ENCODE measurements at places on chromosomes 7 and 10.

- H3K4me1 ChIP-seq: no peaks in the 10 kb centered on the region
- no peak for DNase-seq
- no peak overlapping the region for H3K4me3 ChIP-seq
- no peaks in the 10 kb centered on the region for H3K36me3 ChIP-seq
Observed at GRCh38 chr7:23333671-23334246, 34.6 kb downstream of the MALSU1 start.

- H3K27me3 ChIP-seq: peaks cover 36% of the 10 kb centered on the region
- peak within 1 kb of the TSS; percentile 57 for H3K4me3 ChIP-seq
- DNase-seq: peak; percentile 8
- no peaks in the 10 kb centered on the region for H3K36me3 ChIP-seq
- no peak within 1 kb of the TSS for H3K27ac ChIP-seq
Observed at GRCh38 chr10:48604991-48605508, at the start of gene ARHGAP22. TSS of gene ARHGAP22 (minus strand) at chr10:48605073. CDS start at chr10:48604796, 277 bp downstream.

GRCh38 chr7:3056234-3057065, 12.8 kb upstream of the CARD11 start:
- H3K4me3 ChIP-seq: no peak overlapping the region
- H3K27me3 ChIP-seq: no peaks in the 10 kb centered on the region
- H3K4me1 ChIP-seq: peaks cover 21% of the 10 kb centered on the region
- H3K36me3 ChIP-seq: peaks cover 6% of the 10 kb centered on the region

DNA sequence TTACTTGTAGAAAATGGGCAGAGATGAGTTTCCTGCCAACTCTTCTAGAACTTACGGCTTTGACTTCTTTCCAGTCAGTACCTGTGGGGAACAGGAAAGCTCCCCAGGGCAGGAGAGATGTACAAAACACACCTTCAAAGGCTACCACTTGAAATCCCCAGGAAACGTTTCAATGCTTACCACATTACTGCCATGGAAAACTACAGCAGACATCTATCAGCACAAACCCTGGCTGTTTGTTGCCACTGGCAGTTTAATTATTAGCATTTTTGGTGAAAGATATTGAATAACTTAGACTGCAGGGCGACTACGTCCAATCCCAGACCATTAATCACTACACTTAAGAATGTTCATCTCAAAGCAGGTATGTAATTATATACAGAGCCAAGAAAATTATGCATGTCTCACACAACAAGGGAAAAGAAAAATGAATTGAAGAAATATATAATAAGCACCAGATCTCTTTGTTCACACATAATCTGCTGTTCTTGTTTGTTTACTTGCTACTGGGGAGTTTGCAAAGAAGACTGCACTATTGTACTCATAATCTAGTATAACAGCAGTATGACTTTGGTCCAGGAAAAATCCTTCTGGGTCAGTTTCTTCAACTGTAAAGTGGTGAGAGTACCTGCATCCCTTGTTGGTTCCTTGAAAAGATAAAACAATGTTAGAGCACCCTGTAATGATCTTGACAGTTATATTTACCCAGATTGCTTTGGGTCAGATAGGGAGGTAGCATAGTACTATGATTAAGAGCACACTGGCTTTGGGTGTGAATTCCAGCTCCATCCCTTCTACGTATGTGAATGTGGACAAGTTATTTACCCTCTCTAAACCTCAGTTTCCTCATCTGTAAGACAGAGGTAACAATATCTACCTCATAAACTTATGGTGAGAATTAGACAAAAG, 138.3 kb downstream of the DOCK4 start:
- H3K27me3 ChIP-seq: peaks cover 2% of the 10 kb centered on the region
- DNase-seq: no peak
- no peak overlapping the region for H3K4me3 ChIP-seq
- no peak overlapping the region for H3K27ac ChIP-seq
- no peaks in the 10 kb centered on the region for H3K36me3 ChIP-seq
- no peaks in the 10 kb centered on the region for H3K4me1 ChIP-seq

DNA sequence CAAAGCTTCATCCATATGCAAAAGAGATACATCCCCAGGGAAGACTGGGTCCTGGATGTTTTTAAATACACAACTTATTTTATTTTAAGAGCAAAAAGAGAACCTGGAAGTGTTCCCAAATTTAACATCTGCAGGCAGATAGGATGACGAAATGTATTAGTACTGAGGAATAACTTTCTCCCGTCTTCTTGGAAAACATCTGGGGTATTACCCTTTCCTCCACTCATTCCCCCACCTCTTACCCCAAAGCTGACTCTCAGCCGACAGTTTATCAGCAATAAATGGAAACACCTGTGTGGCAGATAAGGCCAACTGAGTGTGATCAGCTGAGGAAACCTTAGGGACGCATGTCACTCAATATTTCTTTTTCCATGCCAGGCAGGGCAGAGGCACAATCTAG, 435.6 kb upstream of the NPVF start:
- no peak for DNase-seq
- H3K4me3 ChIP-seq: no peak overlapping the region
- H3K27me3 ChIP-seq: peaks cover 4% of the 10 kb centered on the region
- H3K27ac ChIP-seq: no peak overlapping the region

DNA sequence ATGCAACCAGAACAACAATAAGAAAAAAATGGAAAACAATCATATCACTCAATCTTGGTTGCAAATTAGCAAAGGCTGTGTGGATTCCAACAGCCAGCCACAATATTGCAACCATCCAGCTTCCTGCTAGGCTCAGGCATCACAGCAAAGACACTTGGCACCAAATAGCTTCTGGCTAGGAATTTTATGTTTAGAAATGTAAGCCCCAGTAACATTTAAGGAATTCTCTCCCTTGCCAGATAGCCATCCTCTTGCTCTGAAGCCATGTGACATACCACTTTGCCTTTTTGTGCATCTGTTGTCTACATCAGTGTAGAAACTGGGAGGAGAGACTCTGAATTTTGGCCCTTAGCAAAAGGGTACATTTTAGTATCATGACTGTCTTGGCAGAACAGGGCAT, 22.2 kb downstream of the MKX start:
- no peaks in the 10 kb centered on the region for H3K4me1 ChIP-seq
- no peak for DNase-seq
- no peak overlapping the region for H3K27ac ChIP-seq
- H3K36me3 ChIP-seq: no peaks in the 10 kb centered on the region

DNA sequence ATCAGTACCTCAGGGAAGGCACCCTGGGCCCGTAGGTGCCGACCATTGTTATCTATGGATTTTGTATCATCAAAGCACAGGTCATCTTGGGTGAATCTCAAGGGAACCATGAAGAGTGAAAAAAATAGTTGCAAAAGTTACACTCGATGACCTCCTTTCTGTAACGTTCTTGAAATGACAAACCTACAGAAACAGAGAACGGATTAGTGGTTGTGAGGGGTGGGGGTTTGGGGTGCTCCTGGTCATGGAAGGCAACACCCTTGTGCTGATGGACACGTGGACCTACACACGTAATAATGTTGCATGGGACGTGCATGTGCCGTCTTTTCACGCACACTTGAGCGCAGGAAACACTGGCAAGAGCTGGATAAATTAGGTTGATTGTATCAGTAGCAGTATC, 655.9 kb downstream of the SDK1 start:
- DNase-seq: no peak
- no peaks in the 10 kb centered on the region for H3K36me3 ChIP-seq
- no peak overlapping the region for H3K27ac ChIP-seq
- H3K4me1 ChIP-seq: peaks cover 8% of the 10 kb centered on the region
- no peak overlapping the region for H3K4me3 ChIP-seq

DNA sequence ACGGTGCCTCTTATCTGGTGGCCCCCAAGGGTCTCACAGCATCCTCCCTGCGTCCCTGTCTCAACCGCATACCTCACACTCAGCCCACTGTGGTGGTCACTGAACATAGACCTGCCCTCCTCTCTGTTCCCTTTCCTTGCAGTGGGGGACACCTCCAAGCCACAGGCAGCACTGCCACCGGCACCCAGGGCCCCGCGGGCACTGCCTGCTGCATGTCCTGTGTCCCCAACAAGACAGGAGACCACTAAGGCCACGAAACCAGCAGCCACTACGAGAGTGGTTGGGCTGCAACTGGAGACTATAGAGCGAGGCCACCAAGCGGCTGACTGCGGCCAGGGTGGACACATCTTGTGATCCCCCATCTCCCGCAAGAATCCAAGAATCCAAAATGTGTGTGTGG, 15.3 kb downstream of the BRI3 start:
- DNase-seq: no peak
- H3K36me3 ChIP-seq: no peaks in the 10 kb centered on the region
- H3K27me3 ChIP-seq: no peaks in the 10 kb centered on the region
- no peak overlapping the region for H3K27ac ChIP-seq
- no peaks in the 10 kb centered on the region for H3K4me1 ChIP-seq

- H3K36me3 ChIP-seq: no peaks in the 10 kb centered on the region
- H3K27ac ChIP-seq: no peak overlapping the region
- no peak overlapping the region for H3K4me3 ChIP-seq
- H3K4me1 ChIP-seq: peaks cover 3% of the 10 kb centered on the region
Observed at GRCh38 chr7:30776971-30777370, 5.8 kb downstream of the MINDY4 start.

DNA sequence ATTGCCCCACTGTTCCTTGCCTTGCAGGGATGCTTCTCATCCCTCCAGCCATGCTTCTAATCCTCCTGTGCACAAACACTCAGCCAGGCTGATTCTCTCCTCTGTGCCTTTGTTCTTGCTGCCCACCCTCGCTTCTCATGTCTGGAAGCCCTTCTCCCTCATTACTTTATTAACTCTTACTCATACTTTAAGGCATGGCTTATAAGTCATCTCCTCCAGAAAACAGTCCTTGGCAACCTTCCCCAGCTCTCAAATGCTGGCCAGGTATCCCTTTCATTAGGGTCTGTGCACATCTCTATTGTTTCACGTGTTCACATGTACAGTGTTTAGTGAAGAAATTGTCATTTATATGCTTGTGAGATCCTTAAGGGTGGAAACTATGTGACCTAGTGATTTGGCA, 62.9 kb downstream of the ITGB8 start:
- no peaks in the 10 kb centered on the region for H3K4me1 ChIP-seq
- DNase-seq: no peak
- H3K36me3 ChIP-seq: no peaks in the 10 kb centered on the region

- H3K27me3 ChIP-seq: no peaks in the 10 kb centered on the region
- DNase-seq: no peak
- H3K4me1 ChIP-seq: peaks cover 10% of the 10 kb centered on the region
- no peak overlapping the region for H3K27ac ChIP-seq
- no peak overlapping the region for H3K4me3 ChIP-seq
- no peaks in the 10 kb centered on the region for H3K36me3 ChIP-seq
Observed at GRCh38 chr7:101870361-101871062, 53.1 kb downstream of the CUX1 start.

DNA sequence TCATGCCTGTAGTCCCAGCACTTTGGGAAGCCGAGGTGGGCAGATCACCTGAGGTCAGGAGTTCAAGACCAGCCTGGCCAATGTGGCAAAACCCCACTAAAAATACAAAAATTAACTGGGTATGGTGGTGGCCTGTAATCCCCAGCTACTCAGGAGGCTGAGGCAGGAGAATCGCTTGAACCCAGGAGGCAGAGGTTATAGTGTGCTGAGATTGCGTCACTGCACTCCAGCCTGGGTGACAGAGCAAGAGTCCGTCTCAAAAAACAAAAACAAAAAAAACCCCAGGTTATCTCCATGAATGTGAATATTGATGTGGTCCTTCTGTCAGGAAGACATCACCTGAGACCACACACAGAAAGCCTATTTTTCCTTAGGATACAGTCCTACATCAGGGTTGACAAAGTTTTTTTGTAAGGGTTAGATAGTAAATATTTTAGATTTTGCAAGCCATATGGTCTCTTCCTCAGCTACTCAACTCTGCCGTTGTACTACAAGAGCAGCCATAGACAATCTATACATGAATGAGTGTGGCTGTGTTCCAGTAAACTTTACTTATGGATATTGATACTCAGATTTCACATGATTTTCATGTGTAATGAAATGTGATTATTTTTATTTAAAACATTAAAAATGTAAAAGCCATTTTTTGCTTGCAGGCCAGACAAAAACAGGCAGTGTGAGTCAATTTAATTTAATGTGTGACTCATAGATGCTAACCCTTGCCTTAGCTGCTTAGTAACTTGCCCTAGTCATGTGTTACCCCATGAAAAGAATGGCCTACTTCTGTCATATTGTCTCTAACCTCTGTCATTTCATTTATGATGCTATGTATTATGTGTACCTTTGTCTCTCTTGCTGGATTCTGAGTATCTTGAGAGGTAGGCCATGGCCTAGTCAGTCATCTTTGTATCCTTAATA, 78.1 kb downstream of the TPST1 start:
- peaks cover 3% of the 10 kb centered on the region for H3K4me1 ChIP-seq
- no peak overlapping the region for H3K4me3 ChIP-seq
- H3K36me3 ChIP-seq: peaks cover 2% of the 10 kb centered on the region
- no peak for DNase-seq

Measured in activated naive CD8-positive, alpha-beta T cell treated with anti-CD3 and anti-CD28 coated beads, Interleukin-2, amount 50 U/mL, for 24 hours (primary cell).